ENCODE measurements at places on chromosomes 3 and 15.

GRCh38 chr3:127551178-127551577 lies 39.4 kb downstream of the TPRA1 start:
- DNase-seq = no peak

DNA sequence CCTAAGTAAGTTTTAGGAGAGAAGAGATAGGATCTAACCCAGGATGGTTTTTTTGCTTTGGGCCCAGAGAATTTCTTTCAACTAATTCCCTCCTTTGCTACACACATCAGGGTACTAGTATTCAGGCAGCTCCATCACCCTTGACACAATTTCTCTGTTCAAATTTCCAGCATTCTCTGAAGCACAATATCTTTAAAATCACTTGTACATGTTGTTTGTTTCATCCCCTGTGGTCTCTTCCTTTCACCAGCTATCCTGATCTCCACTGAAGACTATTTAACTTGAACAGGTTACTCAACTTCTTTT lies 32.4 kb upstream of the FNDC3B start:
- DNase-seq = no peak

DNA sequence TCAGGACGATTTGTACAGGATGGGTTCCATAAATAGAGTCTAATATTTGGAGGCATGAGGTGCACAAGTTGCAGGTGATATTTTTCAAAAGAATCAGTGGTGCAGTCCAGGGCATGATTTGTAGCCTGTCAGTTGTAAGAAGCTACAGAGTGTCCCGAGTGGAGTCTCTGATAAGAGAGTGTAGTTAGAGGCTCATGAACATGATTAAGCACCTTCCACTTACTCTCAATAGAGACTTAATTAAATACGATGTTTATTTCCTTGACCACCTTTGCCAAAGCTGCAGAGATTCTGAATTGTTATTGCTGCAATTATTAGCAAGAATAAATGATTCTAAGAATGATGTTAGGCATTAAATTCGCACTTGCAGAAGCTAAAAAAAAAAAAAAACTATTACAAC lies 218.4 kb upstream of the LRTM1 start:
- no peak for DNase-seq

GRCh38 chr3:168883145-168883544 lies 780.4 kb downstream of the MECOM start:
- DNase-seq = no peak

GRCh38 chr3:47622671-47623461 lies 44.2 kb upstream of the CSPG5 start:
- no peak for DNase-seq

DNA sequence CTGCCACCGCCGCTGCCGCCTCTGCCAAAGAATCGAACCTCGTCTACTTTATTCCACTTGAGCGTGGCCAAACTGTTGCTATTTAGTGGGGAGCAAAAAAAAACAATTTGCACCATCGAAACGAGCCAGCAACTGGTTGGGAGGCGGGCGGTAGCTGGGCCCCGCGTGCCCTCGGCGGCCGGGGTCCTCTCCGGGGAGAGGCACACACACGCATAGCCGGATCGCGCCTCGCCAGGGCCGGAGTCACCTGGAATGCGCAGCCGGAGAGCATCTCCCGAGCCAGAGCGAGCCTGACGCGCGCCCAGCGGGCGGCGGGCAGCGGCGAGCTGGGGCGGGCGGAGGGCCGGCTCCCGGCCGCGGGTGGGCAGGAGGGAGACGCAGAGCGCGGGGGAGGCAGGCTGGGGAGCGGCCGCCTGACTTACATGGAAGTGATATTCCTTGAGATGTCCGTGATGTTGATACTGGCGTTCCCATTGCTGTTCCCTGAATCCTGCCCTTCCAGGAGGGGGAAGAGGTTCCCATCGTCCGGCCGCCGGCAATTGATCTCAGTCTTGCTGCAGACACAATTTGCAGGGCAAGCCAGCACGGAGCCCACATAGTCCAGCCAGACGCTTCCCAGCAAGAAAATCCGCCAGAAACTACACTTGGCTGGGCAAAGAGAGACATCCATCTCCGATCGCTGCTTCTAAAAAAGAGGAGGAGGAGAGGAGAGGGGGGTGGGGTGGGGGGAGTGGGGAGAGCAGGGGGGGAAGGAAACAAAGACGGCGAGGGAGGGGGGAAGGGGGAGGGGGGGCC lies 858 bp downstream of the NTRK3 start:
- DNase-seq = peak; percentile 90

DNA sequence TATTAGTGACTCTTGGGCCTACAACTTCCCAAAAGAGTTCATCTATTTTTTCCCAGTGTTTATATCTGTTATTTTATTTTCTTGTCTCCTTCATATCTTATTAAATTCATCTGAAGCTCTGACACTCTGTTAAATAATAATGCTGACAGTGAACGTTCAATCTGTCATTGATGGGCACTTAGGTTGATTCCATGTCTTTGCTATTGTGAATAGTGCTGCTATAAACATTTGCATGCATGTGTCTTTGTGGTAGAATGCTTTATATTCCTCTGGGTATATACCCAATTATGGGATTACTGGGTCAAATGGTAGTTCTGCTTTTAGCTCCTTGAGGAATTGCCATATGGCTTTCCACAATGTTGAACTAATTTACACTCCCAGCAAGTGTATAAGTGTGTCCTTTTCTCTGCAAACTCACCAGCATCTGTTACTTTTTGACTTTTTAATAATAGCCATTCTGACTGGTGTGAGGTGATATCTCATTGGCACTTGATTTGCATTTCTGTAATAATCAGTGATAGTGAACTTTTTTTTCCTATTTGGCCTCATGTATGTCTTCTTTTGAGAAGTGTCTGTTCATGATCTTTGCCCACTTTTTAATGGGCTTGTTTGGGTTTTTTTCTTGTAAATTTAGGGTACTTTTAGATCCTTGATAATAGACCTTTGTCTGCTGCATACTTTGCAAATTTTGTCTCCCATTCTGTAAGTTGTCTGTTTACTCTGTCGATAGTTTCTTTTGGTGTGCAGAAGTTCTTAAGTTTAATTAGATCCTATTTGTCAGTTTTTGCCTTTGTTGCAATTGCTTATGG lies 122.5 kb downstream of the LEKR1 start:
- no peak for DNase-seq

- DNase-seq = no peak
These were observed 33.5 kb downstream of the TUSC7 start for GRCh38 chr3:116743062-116743461.

DNA sequence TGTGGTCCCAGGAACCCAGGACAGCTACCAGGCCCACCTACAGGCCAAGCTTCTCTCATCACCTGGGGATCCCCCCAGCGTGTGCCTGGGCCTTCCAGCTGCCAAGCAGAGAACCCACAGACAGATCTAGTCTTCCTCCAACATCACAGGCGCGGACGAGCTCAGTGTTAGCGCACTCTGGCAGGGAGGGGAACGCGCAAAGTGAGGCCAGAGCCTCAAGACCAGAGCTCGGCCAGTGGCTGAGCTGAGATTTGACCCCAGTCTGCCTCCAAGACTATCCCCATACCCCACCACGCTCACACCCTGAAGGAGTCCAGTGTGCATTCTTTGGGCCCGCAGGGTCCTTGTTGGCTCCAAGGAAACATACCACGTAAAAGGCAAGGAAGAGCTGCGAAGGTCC lies 5.1 kb downstream of the MFGE8 start:
- DNase-seq = peak; percentile 0

- DNase-seq = no peak
These were observed 31.7 kb downstream of the ALCAM start for GRCh38 chr3:105398437-105398836.

GRCh38 chr15:35505809-35506208 lies 40.2 kb downstream of the DPH6 start:
- no peak for DNase-seq

DNA sequence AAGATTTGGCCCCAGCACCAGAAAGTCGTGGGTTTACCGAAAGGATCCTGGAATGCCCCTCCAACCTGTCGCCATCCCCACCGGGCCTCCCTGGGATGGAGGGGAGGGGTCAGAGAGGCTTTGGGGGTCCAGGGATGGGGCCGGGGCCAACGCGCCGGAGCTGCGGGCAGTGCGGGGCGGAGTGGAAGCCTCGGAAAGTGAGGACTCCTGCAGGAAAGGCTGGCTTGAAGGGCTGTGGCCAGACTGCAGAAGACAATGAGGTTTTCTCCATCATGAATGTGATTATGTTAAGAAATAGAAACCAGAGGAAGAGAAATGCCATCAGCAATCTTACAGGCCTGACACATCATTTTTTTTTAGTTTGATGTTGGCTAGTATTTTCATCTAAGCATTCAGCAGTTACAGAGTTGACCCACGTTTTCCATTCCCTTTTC lies 738 bp downstream of the YEATS2 start:
- peak; percentile 60 for DNase-seq

GRCh38 chr3:2771193-2771592 lies 339.0 kb downstream of the IL5RA start:
- no peak for DNase-seq

DNA sequence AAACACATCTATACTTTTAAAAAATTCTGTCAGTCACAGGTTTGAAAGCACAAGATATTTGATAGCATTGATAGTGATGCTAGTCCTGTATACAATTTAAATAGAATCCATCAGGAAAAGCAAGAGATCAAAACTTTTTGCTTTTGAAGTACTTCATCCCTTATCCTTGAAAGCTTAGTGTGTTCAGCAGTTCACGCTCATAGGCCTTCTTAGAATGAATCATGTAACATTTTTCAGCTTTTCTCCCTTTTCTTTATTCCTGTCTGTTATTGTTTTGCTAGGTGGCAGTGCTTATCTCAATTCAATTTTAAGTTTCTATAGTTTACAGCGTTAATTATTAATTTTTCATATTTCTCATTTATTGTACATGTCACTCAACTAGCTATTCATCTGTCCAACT lies 69.1 kb downstream of the FGF7 start:
- DNase-seq = no peak

- no peak for DNase-seq
These were observed 69.6 kb downstream of the SLC12A8 start for GRCh38 chr3:125142940-125143339.

Measured in AG20443 (cell line).